ENCODE measurements at places on chromosomes 3 and 15.

DNA sequence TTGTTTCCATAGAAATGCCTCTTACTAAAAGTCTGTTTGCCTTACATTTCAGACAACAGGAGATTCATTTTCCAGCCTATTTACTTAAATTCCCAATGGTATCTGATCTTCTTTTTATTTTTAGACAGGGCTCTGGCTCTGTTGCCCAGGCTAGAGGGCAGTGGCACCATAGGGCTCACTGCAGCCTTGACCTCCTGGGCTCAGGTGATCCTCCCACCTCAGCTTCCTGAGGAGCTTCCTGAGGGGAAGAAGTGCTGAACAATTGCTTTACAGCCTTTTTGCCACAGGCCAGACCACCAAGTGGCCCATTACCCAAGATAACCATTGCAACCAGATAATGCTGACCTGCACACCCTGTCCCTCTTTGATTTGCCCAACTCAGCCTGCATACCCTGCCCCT lies 126.3 kb downstream of the PLCH1 start:
- DNase-seq = no peak

DNA sequence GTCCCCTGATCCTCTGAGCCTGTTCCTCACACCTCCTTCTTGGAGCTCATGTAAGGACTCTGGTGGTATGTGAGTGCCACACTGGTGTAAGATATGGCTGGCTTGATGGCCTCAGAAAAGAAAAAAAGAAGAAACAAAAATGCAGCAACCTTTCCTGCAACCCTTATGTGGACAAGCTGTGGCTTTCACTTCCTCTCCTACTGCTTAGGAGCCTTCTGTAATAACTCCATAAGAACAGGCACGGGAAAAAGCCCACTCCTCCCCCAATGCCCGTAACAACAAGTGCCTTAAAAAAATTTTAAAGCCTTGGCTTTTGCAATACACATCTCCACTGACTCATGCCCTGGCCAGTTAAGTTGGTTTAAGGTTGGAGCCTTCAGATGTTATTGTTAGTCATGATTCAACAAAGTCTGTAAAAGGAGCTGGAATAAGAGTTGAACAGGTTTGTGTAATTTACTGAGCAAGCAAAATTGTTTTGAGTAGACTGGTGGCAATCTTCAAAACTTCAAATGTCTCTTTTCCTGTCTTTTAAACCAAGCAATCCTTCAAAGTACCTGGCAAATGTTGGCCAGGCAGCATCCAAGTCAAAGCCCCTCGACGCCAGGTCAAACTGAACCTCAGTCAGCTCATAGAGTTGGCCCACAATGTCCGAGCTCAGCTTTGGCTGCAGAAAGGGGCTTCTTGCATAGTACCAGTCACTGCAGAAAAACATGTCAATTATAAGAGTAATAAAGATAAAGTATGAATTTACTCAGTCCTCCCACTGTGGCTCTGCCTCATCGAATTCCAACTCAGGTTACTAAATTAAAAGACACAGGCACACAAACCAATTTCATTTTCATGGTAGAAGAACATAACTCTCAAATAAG lies 22.9 kb downstream of the FYCO1 start:
- no peak for DNase-seq

- DNase-seq = no peak
Measured at GRCh38 chr15:47301481-47301880, 415.8 kb upstream of the SEMA6D start.

DNA sequence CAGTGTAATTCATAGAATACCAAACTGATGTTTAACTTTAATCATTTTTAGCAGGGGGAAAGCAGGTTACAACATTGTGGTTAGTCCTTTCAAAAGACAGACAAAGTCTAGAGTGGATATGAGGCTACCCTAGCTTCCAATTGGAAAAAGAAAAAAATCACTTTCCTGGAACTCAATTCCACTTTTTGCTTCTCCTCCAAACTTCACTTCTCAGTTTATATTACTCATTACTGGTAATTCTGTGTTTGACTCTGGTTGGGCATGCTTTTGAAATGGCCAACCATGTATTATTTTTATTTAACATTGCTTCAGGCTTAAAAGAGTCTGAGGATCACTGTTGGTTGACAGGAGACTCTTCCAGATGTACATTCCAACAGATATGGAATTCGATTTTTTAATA lies 84.8 kb downstream of the RAP2B start:
- no peak for DNase-seq

DNA sequence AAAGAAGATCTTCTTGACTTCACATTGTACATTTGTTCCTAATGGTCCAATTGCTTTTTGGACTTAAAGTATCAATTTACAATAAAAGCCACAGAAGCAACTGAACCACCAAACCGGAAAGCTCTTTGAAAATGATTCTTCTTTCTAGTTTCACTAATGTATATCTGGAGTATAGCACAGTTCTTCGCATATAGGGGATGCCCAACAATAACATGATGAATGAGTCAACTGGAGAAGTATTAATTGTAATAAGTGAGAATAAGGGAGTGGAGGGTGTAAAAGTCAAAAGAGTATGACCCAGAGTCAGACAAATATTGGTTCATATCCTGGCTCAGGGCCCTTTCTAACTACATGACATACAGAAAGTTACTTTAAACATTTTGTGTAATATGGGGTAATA lies 425.2 kb downstream of the ZBTB20 start:
- no peak for DNase-seq

DNA sequence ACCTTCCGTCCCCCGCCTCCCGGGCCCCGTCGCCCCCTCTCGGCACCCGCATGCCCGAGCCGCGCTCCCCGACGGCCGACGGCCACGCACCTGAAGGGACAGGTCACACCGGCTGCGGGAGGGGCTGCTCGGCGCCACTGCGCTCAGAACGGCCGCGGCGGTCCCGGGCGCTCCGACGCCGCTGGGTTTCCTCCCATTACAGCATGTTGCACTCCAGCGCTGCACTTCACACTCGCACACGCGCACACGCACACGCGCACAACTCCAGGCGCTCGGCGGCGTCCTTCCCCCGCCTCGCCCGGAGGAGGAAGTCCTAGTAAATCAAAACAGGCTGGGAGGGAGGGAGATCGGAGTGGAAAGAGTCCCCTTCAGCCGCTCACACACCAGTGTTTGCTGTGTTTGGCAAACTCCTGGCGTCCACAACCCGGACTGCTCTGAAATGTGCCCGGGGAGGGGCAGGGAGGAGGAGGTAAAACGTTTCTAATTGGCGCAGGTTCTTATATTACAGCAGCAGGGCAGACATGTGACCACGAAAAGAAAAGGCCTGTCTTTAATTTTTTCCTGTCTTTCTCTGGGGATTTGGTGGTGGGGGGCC lies 76.7 kb upstream of the VGLL4 start:
- DNase-seq = no peak

- DNase-seq = no peak
Measured at GRCh38 chr3:161051856-161052255, 53.3 kb downstream of the B3GALNT1 start.

GRCh38 chr15:31574766-31575165 lies 248.1 kb downstream of the KLF13 start:
- no peak for DNase-seq

DNA sequence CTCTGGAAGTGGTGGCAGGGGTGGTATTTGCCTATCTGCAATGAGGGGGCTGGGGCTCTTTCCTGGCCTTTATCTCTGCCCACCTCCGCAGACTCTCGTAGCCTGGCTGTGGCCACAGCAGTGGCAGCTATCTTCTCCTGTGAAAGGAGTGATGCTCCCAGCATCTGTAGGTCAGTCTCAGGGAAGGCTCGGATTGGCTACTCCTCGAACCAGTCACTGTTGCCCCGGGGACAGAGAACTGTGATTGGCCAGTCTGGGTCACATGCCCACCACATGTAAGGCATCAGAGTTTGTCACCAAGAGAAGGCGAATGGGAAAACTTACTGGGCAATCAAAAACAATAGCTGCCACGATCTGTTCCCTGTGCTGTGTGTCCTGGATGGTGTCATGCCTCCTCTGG lies 30.1 kb upstream of the FGD5 start:
- no peak for DNase-seq

DNA sequence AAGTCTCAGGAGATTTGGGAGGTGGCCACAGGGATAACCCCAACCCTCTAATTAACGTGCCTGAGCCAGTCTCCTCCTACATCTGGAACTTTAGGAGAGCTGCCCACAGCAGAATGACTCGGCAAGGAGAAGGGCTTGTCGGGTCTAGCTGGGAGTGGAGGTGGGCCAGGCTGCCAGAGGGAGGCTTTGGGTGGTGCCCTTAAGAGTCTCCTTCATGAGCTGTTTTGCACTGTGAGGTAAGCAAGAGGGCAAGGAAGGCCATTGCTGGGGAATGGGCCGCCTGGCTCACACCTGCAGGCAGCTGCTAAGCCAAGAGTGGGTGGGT lies 3.6 kb upstream of the TNK2 start:
- DNase-seq = no peak

DNA sequence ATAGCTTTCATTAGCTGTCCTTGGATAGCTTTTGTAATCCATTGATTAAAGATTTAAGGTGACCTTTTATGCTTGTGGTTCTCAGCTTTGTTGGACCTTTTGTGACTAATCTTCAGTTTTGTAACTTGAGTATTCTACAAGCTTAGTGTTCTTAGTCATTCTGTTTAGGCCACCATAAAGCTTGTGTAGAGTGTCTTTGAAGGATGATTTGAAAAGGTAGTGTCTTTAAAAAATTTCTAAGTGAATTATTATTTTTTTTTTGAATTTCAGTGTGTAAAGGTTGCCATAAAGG lies 7.5 kb downstream of the MORF4L1 start:
- no peak for DNase-seq

GRCh38 chr3:194852831-194853508 lies 167.3 kb downstream of the FAM43A start:
- no peak for DNase-seq

GRCh38 chr15:77506311-77507142 lies 85.8 kb downstream of the HMG20A start:
- no peak for DNase-seq

- no peak for DNase-seq
Measured at GRCh38 chr3:56157693-56158362, 310.4 kb downstream of the ERC2 start.

DNA sequence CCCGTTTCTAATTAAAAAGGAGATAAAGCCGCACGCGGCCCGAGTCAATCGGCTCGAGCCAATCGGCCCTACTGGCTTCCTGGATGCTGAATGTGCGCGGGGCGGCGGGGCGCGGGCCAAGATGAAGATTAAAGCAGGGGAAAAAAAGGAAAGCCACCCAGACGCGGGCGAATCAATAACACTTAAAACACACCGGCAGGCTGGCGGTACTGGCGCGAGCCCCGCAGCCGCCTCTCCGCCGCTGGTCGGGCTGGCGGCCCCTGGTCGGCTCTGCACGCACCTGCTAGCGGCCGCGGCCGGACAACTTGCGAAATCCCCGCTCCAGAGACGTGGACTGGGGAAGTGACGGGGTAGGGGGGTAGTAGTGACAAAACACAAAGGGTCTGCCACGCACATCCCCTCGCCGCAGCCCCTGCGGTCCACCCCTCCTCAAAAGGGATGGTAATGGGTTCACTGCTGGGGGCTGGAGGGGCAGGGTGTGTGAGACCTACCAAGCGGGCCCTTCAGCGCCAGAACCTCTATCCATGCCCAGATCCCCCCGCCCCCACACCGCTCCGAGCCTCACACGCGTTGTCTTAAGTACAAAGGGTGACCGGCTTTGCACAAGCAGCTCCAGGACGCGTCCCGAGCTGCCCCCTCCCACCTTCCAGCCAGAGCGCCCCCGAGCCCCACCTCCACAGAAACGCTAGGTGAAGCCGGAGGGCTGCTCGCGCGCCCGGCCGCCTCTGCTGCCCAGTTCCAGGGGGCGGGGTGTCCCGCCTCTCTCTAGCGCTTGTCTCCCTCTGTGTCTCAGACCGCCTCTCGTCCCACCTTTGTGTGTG lies 1.4 kb downstream of the WNT7A start:
- no peak for DNase-seq

DNA sequence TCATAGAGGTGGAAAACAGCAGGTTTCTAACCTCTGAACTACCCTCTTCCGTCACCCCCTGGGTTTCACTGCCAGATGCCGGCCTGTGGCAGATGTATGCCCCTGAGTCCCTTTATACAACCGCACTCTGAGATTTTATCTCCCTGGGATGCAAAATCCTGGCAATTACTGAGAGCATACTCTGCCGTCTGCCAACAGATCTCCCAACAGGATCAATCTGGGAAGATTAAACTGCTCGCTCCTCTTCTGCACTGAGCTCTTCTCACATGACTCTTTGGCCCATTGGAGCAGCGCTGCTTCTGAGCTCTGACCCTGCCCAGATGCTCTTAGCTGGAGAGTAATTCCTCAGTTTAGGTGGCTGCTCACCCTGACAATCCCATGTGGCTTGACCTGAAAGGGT lies 133.2 kb downstream of the LIPC start:
- no peak for DNase-seq

GRCh38 chr15:99180086-99180963 lies 69.1 kb downstream of the TTC23 start:
- DNase-seq = no peak

- no peak for DNase-seq
Measured at GRCh38 chr3:178203650-178204049, 332.6 kb upstream of the KCNMB2 start.

- DNase-seq = no peak
Measured at GRCh38 chr15:74958320-74958907, 1.8 kb upstream of the RPP25 start.

GRCh38 chr15:62841891-62842559 lies 200.5 kb upstream of the TPM1 start:
- DNase-seq = no peak

GRCh38 chr3:128123156-128123537 lies 465 bp downstream of the RUVBL1 start:
- DNase-seq = no peak

DNA sequence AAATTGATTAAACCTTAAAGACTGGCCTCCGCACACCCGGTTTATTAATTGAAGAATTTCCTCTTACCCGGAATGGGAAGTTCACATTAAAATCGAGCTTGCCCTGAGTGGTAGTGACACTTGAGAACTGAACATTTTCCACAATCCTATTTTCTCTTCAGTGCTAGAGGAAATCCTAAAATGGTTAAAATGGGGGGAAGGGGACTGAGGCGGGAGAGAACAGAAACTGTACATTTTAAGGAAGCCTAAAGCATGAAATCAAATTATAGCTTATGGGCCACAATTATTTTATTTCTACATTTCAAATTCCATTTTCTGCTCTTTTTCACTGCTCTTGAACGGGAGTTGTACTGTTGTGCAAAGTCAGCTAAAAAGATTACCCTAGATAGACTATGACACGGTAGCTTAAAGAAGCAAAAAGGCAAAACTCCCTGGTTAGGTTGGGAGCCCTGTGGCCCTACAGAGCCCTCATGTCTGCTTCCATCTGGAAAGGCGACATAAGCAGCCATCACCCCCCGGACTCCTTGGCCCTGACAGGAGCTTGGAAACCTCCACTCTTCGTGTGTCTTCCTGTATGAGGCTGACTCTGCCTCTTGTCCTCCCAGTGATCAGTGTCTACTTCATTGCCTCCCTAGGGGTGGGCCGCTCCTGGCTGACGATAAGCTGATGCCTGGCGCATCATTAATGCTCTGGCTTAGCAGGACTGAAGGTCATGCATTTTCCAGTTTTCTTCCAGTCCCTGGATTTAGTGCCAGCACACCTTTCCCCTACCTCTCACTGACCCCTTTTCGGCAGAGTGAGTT lies 79.3 kb downstream of the EEFSEC start:
- DNase-seq = no peak

- no peak for DNase-seq
Measured at GRCh38 chr3:94524102-94524919, 461.4 kb downstream of the NSUN3 start.

All from stimulated activated CD8-positive, alpha-beta memory T cell treated with anti-CD3 and anti-CD28 coated beads, Interleukin-4, amount 100 ng/mL, for 1 hour (primary cell).